ENCODE measurements at places on chromosomes 2 and 18.

- DNase-seq = peak; percentile 35
These were observed 26.0 kb upstream of the SP3 start for GRCh38 chr2:173990970-173991819.

GRCh38 chr2:228103379-228103778 is 78.1 kb downstream of the SPHKAP start:
- no peak for DNase-seq

- DNase-seq = no peak
These were observed 258.1 kb downstream of the CTNNA2 start for GRCh38 chr2:79770926-79771325.

DNA sequence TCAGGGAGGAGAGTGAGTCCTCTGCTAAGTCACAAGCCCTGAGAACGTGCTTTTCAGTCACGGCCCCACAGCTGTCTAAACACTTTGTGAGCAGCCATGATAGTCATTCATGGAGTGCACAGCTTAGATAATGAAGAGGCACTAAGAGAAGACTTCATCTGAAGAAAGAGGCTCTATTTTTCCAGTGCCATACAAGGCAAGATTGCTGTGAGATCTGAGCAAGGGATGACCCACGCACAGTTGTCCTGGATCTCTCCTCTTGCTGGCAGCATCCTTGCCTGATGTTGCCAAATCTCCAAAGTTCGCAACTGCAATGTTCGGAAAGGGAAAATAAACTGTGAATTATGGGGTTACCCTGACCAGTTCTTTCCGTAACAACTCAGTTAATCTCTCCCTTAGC is 418.7 kb downstream of the MEIS1 start:
- DNase-seq = no peak

DNA sequence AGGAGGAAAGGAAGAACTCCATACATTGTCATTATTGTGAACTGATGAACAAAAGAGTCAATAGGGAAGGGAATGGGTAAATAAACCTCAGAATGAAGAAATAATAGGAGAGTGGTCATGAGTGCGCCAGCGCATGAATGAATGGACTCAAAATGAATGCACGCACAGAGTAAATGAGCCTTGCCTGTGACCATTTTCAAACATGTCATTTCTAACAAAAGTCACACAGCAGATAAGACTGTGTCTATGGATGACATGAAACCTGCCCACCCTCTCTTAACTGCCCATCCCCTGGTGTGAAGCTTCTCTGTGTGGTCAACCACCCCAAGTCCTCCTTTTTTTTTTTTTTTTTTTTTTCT is 121.1 kb upstream of the TEX51 start:
- no peak for DNase-seq

DNA sequence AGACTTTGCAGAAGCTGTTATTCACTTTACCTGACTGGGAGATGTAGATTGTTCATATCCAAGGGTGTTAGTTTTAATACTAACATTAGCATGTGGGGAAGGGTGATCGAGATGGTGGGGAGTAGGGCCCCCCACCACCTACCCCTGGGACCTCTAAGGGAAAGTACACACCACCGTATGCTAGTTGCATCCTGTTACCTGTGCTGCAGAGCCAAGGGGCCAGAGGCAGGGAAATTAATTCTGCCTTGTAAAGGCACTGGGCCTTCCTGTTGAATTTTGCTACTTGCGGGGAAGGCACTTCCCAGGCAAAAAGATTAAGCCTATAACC is 9.0 kb downstream of the STEAP3 start:
- no peak for DNase-seq

- DNase-seq = no peak
These were observed 85.1 kb downstream of the SEMA4F start for GRCh38 chr2:74739129-74739528.

DNA sequence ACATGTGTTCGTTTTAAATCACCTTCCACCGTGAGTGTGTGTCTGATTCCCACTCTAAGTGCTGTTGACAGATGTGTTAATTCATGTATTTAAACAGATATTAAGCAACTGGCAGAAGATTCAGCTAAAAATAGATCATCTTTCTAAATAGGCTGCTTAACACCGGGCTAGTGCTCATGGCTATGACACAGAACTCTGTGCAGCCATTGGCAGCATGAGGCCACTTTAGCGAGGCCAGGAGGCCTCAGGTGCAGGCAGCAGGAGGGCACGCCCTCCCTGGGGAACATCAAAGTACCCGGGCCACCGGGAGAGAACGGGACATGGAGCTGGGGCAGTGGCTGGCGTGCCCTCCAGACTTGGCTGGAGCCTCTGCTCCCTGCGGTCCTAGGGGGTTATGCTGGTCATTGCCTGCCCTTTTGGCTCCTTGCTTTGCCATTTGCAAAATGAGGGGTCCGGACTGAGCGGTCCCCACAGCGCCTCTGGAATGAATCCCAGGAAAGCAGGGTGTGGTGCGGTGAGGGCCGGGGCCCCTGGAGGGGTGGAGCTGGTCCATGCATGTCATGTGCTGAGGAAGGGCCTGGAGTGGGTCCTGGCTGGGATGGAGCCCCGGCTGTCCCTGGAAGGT is 62.8 kb upstream of the HDAC4 start:
- DNase-seq = no peak

DNA sequence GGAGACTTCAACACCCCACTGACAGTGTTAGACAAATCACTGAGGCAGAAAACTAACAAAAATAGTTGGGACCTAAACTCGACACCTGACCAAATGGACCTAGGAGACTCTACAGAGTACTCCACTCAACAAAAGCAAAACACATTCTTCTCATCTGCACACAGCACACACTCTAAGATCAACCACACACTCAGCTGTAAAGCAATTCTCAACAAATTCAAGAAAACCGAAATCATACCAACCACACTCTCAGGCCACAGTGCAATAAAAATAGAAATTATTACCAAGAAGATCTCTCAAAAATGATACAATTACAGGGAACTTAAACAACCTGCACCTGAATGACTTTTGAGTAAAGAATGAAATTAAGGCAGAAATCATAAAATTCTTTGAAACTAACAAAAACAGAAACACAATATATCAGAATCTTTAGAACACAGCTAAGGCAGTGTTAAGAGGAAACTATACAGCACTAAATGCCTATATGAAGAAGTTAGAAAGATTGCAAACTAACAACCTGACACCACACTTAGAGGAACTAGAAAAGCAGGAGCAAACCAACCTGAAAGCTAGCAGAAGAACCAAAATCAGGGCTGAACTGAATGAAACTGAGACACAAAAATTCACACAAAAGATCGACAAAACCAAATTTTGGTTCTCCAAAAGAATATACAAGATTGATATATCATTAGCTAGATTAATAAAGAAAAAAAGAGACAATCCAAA is 46.3 kb downstream of the RTTN start:
- no peak for DNase-seq

DNA sequence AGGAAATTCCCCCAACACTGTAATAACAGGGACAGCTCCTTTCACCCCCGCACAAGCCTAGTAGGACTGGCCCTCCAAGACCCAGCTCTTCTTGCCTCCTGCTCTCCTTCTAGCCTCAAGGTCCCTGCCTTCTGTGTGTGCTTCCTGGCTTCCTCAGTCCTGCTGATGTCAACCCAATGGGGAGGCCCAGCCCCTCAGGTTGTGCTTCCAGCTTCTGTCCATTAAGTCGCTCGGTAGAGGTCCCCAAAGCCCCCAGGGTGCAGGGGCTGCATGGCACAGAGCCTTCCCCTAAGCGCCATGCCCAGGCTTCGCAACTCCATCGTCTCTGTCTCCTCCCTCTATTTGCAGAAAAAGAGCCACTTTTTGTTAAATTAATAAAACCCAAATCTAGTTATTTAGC is 39.0 kb downstream of the BOK start:
- DNase-seq = no peak

- DNase-seq = peak; percentile 87
These were observed 598 bp upstream of the WBP1 start for GRCh38 chr2:74457549-74458131.

DNA sequence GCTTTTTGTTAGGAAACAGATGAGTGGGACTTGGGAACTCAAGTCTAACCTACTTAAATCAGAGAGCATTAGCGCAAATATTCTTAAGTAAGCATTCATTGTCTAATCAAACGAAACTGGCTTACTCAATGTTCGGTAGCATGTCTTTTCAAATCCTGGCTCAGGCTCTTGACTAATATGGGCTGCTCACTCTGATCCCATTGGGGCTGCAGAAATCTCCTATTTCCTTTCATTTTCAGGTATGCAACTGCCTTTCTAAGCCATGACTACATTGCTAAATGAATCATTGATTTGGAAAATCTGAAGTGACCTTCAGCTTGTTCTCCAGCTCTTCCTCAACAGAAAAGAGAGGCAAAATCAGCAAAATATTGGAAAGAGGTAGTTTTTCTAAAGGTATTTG is 2084.4 kb upstream of the PIK3C3 start:
- DNase-seq = no peak
